Astrocyte of the hippocampus (primary cell): ENCODE measurements at places on chromosomes 7 and 10.

- peak; percentile 81 for DNase-seq
Measured at GRCh38 chr7:102129636-102130370, 156.9 kb upstream of the SH2B2 start.

GRCh38 chr7:45589915-45590678 lies 15.9 kb downstream of the ADCY1 start:
- no peak for DNase-seq

DNA sequence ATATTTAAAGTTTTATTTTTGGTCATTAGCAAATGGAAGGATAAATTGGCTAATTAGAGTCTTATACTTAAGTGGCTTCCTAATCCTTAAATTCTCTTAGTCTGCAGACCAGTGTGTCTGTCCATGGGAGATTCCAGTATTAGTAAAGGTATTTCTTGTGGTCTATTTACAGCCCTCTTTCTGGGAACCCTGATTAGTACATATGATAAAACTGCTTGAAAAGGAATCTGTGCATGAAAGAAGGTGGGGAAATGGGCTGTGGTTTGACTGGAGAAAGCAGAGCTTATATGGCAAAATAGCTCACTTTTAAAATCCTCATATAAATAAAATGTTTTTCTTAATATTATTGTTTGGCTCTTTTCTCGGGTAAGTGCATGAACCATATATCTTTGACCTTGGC lies 124.5 kb upstream of the RHOBTB1 start:
- peak; percentile 21 for DNase-seq

- no peak for DNase-seq
Measured at GRCh38 chr10:118838364-118838763, 83.6 kb upstream of the CACUL1 start.

- DNase-seq: no peak
Measured at GRCh38 chr10:60537697-60538096, 148.0 kb upstream of the ANK3 start.

DNA sequence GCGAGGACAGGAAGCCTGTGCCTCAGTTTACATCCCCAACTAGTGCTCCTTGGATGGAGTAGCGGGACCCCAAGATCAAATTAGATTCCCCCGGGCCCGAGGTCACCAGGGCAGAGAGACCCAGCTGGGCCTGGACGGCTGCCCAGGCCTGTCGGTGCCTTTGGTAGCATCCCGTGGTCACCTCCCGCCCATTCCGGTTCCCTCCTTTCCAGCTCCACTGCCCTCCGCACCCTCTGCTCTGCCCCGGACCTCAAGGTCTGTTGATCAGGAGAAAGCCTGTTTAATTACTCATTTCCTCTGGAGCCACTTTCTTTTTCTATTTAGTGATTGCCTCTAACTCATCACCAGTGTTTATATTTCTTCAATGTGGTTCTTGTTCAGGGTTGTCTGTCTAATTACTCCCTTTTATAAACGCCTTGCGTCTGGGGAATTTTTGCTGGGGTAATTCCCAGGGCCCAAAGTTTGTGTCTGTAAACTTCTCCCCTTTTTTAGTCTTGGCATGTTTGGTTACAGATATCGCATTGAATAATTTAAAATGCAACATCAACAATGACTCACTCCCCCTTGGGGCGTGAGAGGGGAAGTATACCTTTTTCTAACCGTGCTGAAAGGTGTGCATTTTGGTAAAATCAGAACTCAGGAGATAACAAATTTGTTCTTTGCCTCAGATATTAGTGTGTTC lies 1.9 kb downstream of the FOXK1 start:
- DNase-seq: peak; percentile 76

DNA sequence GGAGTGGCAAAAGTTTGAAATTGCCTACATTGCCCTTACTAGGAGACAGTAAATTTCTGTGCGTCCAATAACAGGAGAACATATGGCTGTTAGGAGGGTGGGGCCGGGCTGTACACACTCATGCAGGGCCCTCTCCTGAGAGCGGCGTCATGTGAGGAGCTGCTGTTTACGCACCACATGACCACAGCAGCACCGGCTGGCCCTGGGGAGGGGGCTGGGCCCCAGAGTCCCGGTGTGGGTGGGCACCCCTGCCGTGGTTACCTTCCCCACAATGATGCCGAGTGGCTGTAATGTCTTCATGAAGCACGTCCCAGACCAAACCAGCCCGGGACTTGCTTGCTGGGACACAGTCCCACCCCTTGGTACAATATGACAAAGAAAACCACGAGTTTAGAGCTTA lies 308.7 kb downstream of the DNAJB6 start:
- no peak for DNase-seq

- DNase-seq: no peak
Measured at GRCh38 chr10:124728071-124728829, 15.9 kb downstream of the FAM53B start.

DNA sequence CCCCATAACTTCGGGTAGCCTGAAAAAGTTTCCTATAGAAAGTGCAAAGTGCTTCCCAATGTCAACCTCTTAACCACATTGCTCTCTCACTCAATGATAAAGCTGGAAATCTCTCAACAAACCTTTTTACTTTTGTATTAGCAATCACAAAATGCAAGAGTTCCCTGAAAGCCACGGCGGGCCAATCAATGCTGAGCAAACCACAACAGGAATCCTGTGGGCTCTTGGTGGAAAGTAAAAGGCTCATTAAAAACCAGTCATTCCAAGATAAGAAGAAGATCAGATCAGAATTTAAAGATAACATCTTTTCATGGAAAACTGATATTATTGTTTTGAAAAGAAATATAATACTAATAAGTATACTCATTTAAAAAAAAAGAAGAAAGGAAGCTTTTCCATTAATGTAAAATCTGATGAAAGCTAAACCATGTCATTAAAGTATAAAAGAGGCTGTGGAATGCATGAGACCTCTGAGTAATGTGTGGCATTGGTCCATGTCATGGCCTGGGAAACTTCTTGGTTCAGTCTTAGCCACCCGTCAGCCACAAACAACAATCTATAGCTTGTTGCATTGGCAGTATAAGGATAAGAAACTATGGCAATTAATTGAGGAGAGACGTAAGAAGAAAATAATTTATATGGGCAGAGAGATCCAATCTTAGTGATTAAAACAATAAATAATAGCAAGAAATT lies 1066.1 kb upstream of the SORCS1 start:
- DNase-seq: peak; percentile 35

- no peak for DNase-seq
Measured at GRCh38 chr7:143507094-143507518, 29.4 kb downstream of the TAS2R41 start.

- DNase-seq: peak; percentile 41
Measured at GRCh38 chr7:108293149-108293612, 163.0 kb upstream of the LAMB4 start.

- no peak for DNase-seq
Measured at GRCh38 chr10:117472872-117473271, 69.7 kb upstream of the EMX2 start.

- DNase-seq: no peak
Measured at GRCh38 chr10:125265579-125265955, 105.2 kb upstream of the CTBP2 start.

DNA sequence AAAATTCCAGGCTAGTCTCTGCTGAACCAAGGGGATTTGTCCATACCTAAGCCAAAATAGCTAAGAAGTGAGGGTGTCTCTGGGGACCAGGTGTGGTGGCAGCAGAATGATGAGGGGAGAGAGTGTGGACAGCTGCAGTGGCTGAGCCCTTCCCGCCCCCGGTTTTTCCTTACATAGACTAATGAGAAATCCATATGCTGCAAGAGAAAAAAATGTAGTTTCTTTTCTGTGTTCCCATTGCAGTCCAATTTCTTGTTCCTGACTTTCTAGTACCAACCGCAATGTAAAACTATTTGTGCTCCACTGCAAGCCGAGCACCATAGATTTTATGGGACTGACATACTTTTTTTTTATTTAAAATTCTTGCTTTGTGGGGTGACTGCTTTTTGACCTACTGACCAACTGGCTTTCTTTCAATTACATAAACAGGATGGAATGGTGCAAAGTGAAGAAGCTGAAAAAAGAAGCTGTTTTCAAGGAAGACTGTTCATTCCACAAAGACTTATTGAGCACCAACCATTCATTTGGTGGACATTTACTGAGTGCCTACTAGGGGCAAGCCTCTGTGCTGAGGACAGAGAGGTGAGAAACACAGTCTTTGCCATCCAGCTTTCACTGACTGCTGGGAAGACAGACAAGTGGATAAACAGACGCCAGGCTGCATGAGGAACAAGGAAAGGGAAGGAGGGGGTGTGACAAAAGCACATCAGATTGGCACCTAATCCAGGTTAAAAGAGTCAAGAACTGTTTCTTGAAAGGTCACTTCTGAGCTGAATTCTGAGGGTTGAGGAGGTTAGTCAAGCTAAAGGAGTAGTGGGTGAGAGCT lies 9.8 kb downstream of the CEP41 start:
- DNase-seq: no peak

DNA sequence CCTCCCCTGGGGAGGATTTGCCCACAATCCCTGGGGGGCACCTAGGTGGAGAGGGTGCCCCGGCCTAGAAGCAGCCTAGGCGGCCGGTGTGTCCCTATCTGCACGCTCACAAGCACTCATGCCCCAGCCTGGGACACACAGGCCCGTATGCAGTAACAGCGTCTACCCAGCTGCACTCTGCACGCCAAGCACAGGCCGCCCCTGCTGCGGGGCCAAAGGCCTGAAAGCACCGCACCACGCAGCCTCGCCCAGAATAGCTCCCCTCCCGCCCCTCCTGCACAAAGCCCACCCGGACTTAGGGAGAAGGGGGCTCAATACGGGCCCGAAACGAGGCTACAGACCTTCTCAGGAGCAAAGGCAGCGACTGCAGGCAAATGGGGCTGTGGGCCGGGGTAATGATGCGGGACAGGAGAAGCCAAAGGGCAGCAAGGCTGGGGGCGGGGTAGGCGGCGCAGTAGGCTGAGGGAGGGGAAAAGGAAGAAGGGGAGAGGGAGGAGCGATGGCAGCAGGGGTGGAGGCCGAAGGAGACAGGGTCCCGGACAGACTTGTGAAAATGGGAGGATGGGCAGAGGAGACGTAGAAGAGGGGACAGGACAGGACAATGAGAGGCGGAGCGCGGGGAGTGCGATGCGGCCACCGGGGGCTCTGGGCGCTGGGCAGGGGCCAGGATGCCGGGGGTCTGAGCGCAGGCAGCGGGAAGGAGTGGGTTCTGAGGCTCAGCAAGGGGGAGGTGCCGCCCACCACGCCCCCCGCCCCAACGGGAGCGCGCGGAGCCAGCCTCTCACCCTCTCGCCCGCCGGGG lies 544 bp downstream of the GPRIN2 start:
- no peak for DNase-seq

DNA sequence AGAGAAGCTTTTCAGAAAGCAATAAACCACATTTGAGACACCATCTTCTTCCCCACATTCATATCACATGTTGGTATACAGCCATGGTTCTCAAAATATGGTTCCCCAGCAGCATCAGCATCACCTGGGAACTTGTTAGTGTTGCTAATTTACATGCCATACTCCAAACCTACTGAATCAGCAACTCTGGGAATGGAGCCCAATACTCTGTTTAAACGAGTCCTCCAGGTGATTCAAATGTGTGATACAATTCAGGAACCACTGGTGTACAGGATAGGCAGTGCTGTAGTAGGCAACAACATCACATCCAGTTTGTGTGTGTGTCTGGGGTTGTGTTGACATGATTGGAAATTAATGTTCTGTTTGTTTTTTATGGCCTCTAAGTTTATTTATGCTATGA lies 47.7 kb downstream of the ZNF277 start:
- DNase-seq: no peak

- peak; percentile 65 for DNase-seq
Measured at GRCh38 chr7:80859272-80859970, 59.4 kb downstream of the SEMA3C start.

DNA sequence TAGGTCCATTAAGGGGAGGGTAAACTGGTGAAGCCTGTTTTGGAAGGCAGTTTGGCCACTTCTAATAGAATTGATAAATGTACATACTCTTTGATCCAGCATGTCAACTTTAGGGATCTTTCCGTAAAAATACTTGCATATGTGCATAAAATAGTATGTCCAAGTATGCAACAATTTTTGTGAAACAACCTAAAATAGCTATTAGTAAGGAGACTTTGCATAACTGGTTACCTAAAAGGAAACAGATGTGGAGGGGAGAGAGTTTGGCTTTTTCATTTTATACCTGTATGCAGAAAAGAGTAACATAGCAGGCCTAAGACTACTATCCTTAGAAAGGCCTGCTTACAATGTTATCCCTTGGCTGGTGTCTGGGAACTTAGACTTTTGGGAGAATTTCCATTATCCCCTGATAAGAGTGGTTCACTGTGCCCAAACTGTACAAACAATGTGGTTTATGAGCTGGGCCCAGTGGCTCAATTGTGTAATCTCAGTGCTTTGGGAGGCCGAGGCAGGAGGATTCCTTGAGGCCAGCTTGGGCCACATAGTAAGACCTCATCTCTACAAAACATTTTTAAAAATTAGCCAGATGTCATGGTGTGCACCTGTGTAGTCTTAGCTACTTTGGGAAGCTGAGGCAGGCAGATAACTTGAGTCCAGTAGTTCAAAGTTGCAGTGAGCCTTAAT lies 21.3 kb downstream of the PTPN12 start:
- DNase-seq: no peak

DNA sequence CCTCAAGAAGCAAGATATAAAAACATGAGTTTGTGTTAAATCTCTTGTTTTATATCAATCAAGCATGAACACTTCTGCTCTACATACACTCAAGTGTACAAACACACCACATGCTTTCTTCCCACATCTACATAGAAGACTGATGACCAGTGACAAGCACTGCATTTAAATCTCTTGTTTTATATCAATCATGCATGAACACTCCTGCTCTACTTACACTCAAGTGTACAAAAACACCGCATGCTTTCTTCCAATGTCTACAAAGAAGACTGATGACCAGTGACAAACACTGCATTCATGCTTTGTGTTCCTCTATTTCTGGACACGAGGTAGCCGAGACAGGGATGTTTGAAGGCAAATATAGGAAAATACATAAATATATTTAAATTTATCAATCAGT lies 642.0 kb upstream of the PFKP start:
- no peak for DNase-seq

GRCh38 chr7:19113855-19114550 lies 3.4 kb downstream of the TWIST1 start:
- DNase-seq: no peak

- DNase-seq: no peak
Measured at GRCh38 chr10:16381083-16381482, 55.7 kb upstream of the PTER start.

DNA sequence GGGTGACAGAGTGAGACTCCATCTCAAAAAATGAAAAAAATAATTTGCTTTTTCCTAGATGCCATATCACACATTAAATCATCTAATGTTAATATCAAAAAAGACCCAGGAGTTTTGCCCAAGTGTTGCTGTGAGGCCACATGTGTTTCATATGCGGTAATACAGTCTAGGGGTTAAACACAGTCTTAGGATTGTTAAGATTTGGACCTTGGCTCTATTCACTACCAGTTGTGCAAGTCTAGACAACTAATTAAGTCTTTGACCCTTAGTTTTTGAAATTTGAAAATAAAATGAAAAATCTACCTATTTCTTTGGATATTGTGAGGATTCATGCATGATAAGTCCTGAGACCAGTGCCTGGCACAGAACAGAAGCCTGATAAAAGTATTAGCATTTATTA lies 14.9 kb upstream of the MALRD1 start:
- no peak for DNase-seq
